Stimulated activated CD4-positive, alpha-beta T cell treated with anti-CD3 and anti-CD28 coated beads, TNF-alpha, amount 100 ng/mL, for 4 hours (primary cell): ENCODE measurements at places on chromosomes 11 and 22.

DNA sequence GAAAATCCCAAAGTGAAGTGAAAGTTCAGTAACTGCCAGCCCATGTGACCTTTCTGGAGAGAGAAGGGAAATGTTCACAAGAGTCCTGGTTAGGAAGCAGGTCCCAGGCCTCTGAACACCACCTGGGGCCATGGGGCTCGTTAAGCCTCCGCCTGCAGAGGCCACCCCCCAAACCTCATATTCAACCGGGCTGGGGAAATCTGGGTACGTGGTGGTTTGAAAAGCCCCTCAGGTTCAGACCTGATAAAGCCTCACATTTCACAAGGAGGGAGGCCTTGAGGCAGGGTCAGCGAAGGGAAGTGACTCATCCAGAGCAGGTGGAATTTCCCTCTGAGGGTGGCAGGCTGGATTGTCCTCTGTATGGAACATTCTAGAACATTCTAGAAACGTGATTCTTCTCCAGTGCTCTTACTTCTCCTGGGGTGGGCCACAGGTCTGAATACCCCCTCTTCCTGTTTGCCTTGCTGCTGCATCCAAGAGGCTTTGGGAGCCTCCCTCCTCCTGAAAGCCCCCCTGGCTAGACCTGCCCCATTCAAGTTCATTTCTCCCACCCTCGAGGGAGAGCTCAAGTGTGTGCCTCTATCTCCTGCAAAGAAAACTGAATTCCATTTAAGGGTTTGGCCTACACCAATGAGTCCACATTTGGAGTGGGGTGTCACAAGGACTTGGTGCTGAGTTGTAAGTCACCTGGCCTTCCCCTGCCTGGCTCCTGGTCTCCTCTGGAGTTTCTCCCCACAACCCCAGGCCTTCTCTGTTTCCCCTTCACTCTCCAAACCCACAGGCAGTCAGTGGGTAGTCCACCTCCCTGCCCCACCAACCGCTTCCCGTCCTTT is 6.3 kb downstream of the FXYD2 start:
- no peak for DNase-seq

DNA sequence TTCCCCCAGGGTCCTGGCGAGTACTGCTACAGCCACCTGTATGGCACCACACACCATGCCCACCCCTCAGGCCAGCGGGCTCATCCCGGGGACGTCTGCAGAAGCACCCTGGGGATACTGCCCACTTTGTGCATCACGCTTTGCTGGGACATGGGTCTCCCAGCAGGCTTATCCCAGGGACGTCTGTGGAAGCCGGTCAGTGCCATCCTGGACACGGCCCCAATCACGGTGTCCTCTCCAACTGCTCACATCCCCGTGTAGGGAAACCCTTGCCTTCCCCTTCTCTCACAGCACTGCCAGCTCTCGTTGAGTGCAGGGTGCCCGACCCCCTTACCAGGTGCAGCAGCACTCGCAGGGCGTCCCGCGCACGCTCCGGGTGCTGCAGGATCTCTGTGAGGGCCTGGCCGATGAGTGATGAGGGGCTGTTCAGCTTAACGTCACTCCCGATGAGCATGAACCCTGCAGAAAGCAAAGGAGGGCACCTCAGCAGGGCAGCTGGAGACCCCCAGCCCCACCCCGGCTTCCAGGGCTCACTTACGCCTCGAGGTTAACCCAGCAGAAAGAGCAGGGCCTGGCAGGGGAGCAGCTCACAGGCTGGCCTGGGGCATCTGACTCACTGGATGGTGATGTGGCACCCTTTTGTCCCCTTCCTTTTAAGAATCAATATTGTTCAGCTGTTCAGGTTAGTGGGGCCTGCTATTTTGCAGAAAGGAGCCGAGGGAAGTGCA is 76.9 kb upstream of the PITPNB start:
- DNase-seq, result no peak

- DNase-seq, result no peak
Measured at GRCh38 chr11:83655976-83656375, 369.8 kb upstream of the CCDC90B start.

DNA sequence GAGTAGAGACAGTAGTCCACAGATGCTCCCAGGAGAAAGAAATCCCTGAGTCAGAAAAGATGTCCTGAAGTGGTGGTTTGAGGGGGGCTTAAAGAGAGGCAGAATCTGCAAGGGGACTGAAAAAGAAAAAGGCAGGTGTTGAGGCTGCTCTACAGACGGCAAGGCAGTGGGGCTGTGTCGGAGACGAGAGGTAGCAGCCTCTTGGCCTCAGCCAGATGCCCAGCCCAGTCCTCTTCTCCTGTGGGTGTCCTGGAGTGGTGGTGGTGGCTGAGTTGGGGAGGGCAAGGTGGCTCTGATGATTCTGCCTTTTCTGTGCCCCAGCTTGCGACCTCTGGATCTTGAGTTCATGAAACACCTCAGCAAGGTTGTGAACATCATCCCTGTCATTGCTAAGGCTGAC is 9.3 kb upstream of the WBP2NL start:
- DNase-seq, result no peak

DNA sequence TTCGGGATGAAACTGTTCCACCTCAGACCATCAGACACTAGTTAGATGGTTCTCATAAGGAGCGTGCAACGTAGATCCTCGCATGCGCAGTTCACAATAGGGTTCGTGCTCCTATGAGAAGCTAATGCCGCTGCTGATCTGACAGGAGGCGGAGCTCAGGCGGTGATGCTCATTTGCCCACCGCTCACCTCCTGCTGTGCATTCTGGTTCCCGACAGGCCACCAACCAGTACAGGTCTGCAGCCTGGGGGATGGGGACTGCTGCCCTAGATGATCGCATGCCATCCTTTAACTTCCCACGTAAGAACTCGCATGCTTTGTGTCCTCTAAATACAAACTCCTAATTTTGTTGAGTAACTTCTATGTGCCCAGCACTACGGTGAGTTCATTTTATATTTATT is 62.6 kb downstream of the EFCAB6 start:
- DNase-seq, result no peak

GRCh38 chr11:28951191-28951590 is 843.0 kb downstream of the METTL15 start:
- DNase-seq, result no peak
